ENCODE measurements at places on chromosomes 1 and 21. TPM values are rescaled to one million over a fixed set of nuclear protein-coding genes. Genes with fewer than 3 reads are reported as not detected.

BARHL2 gene
- polyA plus RNA-seq: not detected

CFHR3 gene
- polyA plus RNA-seq: not detected

HCRTR1 gene
- polyA plus RNA-seq: not detected

- DNase-seq: no peak
Measured at GRCh38 chr1:1175221-1176062, 1.8 kb downstream of the TTLL10 start.

GRCh38 chr1:27745466-27745865 is 19.7 kb downstream of the FAM76A start:
- DNase-seq: no peak
